ENCODE measurements at places on chromosomes 7 and 10.

DNA sequence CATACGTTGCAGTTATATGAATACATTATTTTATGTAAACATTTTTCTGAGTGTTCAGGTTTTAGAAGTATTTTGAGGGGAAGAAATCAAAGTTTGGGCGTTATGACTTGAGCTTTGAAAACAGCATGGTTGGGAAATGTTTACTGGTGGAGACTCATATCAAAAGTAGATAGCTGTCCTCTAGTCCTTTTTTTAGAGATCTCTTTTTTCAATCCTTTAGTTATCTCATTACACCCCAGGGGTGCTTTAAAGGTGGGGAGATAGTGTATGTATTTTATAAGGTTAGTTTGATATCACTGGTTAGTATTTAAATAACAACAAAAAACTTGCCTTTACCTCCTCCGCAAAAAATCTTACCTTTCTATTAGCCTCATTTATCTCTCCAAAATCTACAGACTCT lies 2.3 kb downstream of the DMTF1 start:
- DNase-seq, result no peak

DNA sequence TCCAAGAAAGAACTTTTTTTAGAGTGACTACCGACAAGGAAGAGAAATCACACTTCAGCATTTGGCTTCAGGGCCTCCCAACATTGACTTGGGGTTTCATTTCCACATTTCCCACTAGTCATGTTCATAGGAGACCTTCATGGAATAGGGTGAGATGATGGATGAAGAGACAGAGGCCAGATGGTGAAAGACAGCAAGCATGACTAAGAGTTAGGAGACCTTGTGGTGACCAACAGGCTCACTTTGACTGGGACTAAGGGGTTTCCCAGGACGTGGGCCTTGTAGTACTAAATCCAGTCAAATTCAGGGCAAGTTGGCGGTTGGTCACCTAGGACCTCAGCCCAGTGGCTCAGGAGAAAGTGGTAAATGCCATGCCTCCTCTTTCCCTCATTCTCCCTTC lies 3.0 kb upstream of the GIMAP5 start:
- no peak for DNase-seq

GRCh38 chr7:29607889-29608288 lies 44.3 kb downstream of the PRR15 start:
- no peak for DNase-seq

- DNase-seq, result no peak
Measured at GRCh38 chr10:77188521-77188920, 449.1 kb downstream of the KCNMA1 start.

DNA sequence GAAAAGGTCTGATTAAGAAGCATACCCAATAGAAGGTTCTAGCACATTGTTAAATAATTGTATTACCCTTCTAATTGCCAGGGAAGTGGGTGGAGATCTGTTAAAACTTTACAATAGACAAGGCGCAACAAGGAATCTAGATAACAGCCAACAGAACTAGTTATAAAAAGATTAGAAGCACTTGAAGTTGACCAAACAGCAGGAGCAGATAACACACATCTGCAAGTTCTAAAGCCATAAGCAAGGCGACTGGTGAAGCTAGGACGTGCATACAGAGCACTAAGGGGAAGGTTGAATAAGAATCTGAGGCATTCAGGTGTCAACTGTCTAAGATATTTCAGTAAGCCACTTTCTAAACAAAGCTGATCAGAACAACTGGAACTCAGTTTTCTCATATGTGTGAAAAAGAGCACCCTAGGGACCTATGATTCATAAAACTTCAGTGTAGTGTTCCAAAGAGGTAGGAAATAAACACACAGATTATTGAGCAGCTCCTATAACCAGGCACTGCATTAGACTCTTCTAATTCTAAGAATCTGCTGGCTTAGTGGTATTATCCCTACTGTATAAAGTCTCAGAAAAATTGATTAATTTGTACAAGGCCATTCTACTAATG lies 111.2 kb downstream of the SAMD9 start:
- no peak for DNase-seq
